ENCODE measurements at places on chromosomes 7 and 10. TPM values are rescaled to one million over a fixed set of nuclear protein-coding genes. Genes with fewer than 3 reads are reported as not detected.

Gene ACHE
- total RNA-seq, result not detected

Gene GJD4
- not detected for total RNA-seq

Gene PDK4
- not detected for total RNA-seq

Gene PRKAR2B
- 1.3 TPM for total RNA-seq

Gene AZGP1
- not detected for total RNA-seq

Gene ZNF853
- 1.3 TPM for total RNA-seq

Gene MEPCE
- 38.3 TPM for total RNA-seq

Gene EN2
- total RNA-seq, result not detected

Gene PNLIPRP3
- total RNA-seq, result not detected

Gene ADAP1
- total RNA-seq, result 40.9 TPM

- DNase-seq, result no peak
Measured at GRCh38 chr7:91420606-91421005, 156.4 kb downstream of the FZD1 start.

DNA sequence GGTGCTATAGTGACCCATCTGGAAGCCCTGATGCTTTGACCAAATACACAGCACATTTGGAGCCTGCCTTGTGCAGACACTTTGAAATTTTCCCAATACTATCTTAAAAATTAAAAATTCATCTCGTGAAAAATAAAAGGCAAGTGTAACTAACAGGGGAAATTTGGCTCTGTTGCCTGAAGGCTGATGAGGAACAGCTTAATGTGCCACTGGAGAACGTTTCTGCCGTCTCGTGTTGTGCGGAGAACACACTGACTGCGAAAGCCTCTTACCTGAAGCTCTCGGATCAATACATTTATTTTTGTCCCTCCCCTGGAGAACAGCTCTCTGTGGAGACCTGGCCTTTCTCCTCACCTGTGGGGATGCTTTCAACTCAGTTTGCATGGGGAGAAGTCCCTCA lies 77.2 kb upstream of the CHST15 start:
- DNase-seq, result no peak

DNA sequence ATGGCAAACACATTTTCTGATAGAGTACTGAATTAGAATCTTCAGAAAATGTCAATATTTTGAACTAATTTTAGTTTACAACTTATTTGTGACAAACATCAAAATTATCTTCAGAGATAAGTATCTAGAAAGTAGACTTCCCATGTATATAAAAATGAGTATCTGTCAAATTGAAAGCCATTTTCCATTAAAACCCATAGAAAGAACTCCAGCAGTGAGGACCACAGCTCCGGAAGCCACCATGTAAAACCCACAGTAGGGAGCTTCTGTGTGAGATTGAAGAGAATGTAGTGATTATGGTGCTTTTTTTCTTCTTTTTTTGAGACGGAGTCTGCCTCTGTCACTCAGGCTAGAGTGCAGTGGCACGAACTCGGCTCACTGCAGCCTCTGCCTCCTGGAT lies 687.0 kb downstream of the TYW1 start:
- DNase-seq, result no peak

- no peak for DNase-seq
Measured at GRCh38 chr7:22008087-22008486, 62.4 kb upstream of the CDCA7L start.

DNA sequence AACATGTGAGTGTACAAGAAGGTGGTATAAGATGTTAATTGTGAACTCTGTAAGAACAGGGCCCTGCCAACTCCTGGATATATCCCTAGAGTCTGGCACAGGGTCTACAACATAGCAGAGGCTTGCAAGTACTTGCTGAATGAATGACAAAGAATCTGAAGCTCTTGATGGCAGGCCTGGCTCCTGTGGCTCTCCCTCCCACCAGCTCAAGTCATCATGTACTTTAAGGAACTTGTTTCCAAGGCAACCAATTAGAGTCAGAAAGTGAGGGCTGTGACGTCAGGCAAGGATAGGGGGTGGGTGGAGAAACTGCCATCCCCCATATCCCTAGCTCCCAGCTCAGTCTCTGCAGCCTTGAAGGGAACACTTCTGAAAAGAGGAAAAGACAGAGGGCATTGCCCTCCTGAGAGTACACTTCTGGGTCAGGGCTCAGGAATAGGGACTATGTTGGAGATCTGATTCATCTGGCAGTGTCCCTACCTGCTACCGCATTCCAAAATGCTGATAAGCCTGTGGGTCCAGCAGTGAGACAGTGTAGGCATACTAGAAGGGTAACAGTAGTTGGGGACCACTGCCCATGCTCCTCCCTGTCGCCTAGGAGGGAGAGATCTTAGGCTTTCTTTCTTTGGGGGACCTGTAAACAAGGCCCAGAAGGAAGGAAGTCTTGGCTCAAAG lies 34.6 kb upstream of the BTRC start:
- DNase-seq, result no peak

- DNase-seq, result no peak
Measured at GRCh38 chr7:98562871-98563495, 54.1 kb upstream of the NPTX2 start.

DNA sequence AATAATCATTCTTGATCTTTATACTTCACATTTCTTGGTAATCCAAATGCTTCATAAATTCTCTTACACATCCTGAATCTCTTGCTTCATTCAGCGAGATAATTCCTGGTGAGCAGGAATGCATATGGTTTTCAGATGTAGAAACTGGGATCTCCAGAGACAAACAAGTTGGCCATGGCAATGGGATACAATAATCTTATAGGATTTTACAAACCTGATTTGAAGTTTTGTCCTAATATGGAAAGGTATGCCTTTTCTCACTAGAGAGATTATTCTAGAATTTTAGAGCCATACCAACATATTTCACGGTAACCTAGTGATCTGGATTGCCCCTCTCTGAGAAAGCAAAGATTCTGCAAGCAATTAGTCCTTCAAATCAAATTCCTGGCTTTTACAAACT lies 13.1 kb upstream of the TRDMT1 start:
- no peak for DNase-seq

DNA sequence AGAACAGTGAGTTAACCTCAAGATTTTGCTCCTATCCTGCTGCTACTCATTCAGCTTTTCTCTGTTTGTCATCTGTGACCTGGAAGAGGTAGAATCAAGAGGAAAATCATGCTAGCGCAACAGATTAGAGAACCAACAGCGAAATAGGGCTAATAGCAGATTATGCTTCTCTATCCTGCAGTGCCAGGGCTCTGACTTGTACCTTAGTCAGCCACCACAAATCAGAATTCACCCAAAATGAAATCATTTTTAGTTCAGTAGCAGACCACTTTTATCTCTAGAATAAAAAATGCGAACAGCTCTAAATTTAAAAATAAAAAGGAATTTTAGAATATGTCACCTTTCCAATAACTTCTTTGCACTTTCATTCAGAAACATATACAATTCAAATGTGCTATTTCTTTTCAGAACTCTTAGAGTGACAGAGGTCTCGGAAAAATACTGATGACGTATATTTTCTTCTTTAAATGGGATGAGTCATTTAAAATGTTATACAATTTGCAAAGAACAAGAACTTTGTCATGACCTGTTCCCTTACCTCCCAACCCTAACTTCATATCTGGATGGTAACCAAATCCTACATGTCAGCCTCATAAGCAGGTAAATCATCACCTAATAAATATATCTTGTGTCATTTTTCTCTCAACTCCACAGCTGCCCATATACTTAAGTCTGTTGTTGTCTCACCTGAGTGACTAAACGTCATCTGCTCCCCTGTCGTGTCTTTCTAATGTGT lies 896.4 kb downstream of the PCDH15 start:
- DNase-seq, result no peak

GRCh38 chr7:140611641-140612040 lies 29.0 kb downstream of the DENND2A start:
- DNase-seq, result no peak

DNA sequence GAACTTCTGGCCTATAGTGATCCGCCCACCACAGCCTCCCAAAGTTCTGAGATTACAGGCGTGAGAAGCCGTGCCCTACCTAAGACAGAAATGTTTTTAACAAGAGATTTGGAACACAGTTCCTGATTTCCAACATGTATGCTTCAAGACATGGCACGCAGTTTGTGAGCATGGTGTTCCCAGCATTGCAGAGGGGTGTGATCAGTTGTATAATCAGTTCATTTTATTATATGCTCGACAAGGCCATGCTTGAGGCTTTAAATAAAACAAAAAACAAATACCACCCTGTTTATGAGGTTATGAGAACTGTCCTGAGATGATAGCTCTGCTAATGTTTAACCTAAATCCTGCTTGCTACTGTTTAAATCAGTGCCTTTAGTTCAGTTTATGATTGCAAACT lies 60.2 kb downstream of the TASOR2 start:
- no peak for DNase-seq

DNA sequence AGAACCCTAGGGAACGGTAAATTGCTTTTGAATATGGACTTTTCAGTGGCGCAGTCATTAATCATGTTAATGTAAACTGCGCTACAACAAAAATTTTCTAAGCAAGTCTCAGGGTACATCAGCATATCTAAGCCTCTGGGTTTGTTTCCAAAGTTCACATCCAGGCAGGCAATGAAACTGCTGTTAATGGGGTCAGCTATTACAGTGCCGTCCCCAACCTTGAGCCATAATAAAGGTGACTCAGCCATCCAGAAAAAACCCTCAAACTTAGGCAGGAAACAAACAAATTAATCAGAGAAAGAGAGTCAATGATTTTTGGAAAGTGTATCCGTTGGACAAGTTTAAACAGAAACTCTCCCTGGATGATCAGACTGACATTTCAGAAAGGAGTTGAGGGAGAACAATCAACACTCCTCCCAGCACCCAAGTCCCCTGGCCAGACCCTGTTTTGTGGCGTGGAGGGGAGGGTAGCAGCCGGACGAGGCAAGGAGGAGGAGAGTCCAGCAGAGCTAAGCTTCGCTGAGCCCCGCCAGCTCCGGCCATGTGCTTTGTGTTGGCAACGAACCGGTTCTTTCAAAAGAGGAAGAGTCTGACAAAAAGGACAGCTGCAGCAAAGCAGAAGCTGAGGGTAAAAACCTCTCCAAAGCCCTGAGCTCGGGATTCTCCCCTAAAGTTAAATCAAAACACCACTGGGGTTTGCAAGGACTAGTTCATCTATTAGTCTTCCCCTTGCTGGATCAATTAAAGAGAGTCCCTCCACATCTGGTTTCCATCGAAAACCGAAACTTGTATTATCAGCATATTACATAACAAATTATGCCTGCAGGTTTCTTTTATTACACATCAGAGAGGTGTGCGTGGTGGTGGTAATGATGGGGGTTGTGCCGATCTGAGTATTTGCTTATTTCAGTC lies 3.6 kb downstream of the FAM53B start:
- DNase-seq, result no peak

DNA sequence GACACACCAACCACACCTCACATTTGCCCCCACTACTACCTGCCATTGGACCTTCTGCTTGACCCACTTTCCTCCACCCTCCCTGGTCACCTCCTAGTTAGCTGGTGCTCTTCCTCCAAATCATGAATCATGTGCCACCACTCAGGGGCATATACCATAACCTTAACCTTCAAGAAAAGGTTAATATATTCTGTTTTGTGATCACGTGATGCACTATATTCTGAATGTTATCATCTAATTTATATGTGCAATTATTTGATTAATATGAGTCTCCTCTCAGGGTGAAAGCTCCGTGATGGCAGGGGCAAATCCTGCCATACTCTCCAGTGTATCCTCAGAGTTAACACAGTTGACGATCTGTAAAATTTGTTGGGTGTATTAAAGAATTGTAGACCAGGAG lies 635.5 kb downstream of the XPNPEP1 start:
- DNase-seq, result no peak

GRCh38 chr10:62270020-62270419 lies 1.4 kb upstream of the RTKN2 start:
- peak; percentile 23 for DNase-seq

DNA sequence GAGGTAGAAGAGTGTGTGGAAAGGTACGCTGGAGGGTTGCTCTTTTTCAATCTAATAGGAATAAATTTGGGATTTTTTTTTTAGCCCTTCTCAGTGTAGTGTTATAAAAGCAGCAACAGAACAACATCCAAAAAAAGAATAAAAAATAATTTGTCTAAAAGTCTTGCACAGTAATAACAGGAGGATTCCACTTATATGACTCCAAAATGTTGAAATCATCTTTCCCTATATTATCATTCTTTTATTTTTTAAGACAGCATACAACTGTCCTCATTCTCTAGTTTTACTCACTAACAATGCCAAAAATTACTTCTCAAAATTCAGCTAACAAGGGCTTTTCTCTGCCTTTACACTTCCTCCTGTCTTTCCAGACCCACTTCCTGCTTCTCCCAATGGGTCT lies 27.8 kb downstream of the IL2RA start:
- no peak for DNase-seq

DNA sequence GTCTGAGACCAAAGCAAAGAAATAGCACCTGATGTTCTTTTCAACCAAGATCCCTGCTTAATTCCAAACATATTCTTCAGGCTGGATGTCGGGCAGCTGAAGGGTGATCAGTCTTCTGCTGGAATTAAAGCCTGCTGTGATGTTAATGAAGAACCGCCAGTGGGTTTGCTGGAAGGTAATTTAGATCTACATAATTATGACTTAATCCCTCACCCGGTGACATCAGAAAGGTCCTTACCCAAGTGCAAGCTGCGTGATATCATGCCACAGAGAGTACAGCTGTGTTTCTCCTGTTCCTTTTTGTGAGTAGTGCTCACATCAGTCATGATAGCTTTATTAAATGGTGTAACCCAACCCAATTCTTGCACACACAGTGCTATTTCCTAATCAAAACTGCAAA lies 29.1 kb upstream of the LRGUK start:
- no peak for DNase-seq

DNA sequence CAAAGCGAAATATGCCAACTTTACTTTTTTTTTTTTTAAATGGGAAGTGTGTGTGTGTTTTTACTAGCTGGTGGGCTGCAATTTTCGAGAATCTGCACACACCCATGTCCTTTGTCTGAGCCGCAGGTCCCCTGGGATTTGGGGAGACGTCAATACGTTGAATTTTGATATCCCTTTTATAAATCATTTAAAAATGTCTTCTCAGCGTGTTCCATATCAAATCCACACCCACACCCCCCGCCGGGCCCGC lies 404 bp upstream of the FMC1 start:
- DNase-seq, result no peak

- DNase-seq, result no peak
Measured at GRCh38 chr7:119888251-119888650, 384.7 kb upstream of the KCND2 start.

DNA sequence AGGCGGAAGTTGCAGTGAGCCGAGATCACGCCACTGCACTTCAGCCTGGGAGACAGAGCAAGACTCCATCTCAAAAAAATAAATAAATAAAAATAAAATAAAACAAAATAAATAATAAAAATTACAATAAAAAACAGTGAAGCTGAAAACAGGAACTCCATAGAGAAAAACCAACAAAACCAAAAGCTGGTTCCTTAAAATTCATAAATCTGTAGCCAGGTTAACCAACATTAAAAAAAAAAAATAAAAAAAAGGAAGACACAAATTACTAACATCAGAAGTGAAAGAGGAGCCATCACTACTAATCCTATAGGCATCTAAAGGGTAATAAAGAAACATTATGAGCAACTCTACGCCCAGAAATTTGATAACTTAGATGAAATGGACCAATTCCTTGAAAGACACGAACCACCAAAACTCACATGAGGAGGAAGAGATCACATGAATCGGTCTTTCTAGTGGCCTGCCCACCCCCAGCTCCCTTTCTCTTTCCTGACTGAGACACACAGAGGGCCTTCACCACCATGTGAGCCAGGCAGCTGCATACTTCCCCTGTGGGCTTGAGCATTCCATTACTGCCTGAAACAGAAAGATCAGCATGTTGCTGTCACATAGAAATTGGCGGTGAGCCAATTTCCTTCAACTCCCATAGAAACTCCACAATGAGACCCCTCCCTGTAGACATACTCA lies 208.7 kb downstream of the MAD1L1 start:
- no peak for DNase-seq

GRCh38 chr7:80902716-80903308 lies 16.0 kb downstream of the SEMA3C start:
- no peak for DNase-seq

Data from activated CD8-positive, alpha-beta T cell treated with anti-CD3 and anti-CD28 coated beads for 36 hours (primary cell).